ENCODE measurements at places on chromosomes 5 and 9. TPM values are rescaled to one million over a fixed set of nuclear protein-coding genes. Genes with fewer than 3 reads are reported as not detected.

Gene ROR2
- 3.2 TPM for total RNA-seq

Gene PCDHGA12
- 0.07 TPM for total RNA-seq

Gene SNAPC3
- total RNA-seq = 27.4 TPM

Gene ERCC8
- total RNA-seq = 10.2 TPM

Gene AMBP
- total RNA-seq = not detected

Gene TRPM3
- not detected for total RNA-seq

Gene CDC37L1
- total RNA-seq = 12.4 TPM

Gene PIP5KL1
- 2.6 TPM for total RNA-seq

Gene SPINK13
- not detected for total RNA-seq

Gene STING1
- 103 TPM for total RNA-seq

Gene BARHL1
- total RNA-seq = not detected

Gene PCDHGB3
- total RNA-seq = 0.41 TPM

Gene IL3
- 1.5 TPM for total RNA-seq

Gene PDE8B
- not detected for total RNA-seq

Gene RAB14
- total RNA-seq = 71.2 TPM

Gene FAM81B
- total RNA-seq = not detected

Gene OLFM1
- total RNA-seq = 0.30 TPM

Gene EQTN
- total RNA-seq = not detected

Gene PAPPA
- total RNA-seq = not detected

Gene CYSRT1
- total RNA-seq = 0.53 TPM

Gene SMIM32
- total RNA-seq = not detected

All from activated CD8-positive, alpha-beta memory T cell treated with anti-CD3 and anti-CD28 coated beads, Interleukin-2, amount 10 ng/mL, durations not matched to agents 7 days and 5 days (primary cell).